ENCODE measurements at places on chromosomes 5 and 9. TPM values are rescaled to one million over a fixed set of nuclear protein-coding genes. Genes with fewer than 3 reads are reported as not detected.
A peak's percentile ranks its signal among the peaks of the same experiment; 100 is the strongest.

Gene MAMDC2
- not detected for total RNA-seq

Gene NMRK1
- total RNA-seq, result 41.0 TPM

Gene GADD45G
- 6.0 TPM for total RNA-seq

Gene CCDC107
- total RNA-seq, result 9.5 TPM

Gene PCDHGA3
- not detected for total RNA-seq

Gene PCDHGC5
- not detected for total RNA-seq

DNA sequence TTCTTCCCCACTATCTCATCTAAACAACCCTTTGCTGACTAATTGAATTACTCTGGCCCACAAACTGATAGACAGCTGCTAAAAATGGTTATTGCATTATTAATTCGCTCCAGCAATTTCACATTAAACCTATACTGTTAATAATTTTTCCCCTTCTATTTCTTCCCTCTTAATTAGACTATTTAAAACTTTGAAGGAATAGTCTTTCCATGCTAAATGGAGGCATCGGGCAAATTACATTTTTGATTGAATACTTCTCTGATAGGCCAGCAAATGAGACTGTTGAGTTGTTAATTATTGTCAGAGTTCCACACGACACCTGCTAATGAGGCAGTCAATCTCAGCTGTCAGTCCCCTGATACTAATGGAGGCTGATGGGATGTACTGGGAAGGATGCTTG is 242.5 kb downstream of the TRIM32 start:
- no peaks in the 10 kb centered on the region for H3K36me3 ChIP-seq
- DNase-seq, result no peak
- no peak overlapping the region for H3K27ac ChIP-seq
- no peaks in the 10 kb centered on the region for H3K4me1 ChIP-seq
- no peak overlapping the region for H3K4me3 ChIP-seq

DNA sequence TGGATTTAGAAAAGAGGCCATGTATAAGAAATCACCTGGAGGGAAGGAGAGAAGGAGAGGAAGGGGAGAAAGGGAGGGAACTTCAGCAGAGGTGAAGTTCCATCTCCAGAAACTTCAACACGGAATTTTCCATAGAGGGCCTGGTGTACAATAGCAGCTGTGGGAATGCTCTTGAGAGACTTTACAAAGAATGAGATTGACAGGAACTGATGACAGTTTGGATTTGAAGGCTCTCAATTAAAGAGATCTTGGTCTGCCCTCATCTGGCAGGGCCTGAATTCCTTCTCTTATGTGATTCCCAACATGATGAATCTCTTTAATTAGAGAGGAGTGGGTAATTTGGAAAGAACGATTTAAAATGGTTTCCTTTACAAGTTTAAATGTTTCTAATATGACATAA is 143.5 kb downstream of the MLLT3 start:
- H3K27ac ChIP-seq, result peak overlapping the region; percentile 73
- H3K4me1 ChIP-seq, result peaks cover 46% of the 10 kb centered on the region
- no peaks in the 10 kb centered on the region for H3K27me3 ChIP-seq
- no peak for DNase-seq
- H3K36me3 ChIP-seq, result no peaks in the 10 kb centered on the region

- no peak overlapping the region for H3K4me3 ChIP-seq
- DNase-seq, result no peak
- no peaks in the 10 kb centered on the region for H3K36me3 ChIP-seq
- no peaks in the 10 kb centered on the region for H3K27me3 ChIP-seq
- no peak overlapping the region for H3K27ac ChIP-seq
Observed at GRCh38 chr5:107224272-107224671, 446.5 kb downstream of the EFNA5 start.

DNA sequence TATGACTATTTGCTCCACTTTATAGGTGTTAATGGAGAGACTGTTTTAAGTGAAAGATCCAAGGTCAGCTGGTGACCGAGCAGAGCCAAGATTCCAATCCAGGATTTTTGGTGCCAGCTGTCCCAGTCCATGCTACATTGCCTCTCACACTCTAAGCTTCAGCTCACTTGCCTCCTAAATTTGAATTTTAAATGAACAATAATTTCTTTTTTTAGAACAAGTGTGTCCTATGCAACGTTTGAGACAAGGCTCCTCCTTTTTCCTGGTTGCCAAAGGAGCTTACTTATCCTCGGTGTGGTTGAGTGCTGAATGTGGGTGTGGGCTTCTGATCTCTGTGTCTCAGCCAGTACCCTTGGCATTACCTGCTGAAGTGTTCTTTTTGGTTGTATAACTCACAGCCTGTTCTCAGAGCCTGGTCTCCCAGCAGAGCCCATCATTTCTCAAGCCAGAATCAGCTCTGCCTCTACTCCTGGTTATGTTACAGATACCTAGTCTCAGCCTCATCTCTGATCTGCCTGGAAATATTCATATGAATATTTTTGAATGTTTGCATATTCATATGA is 4.0 kb upstream of the PRRC1 start:
- H3K27me3 ChIP-seq, result peaks cover 18% of the 10 kb centered on the region
- H3K36me3 ChIP-seq, result peaks cover 2% of the 10 kb centered on the region
- H3K27ac ChIP-seq, result no peak overlapping the region
- H3K4me3 ChIP-seq, result no peak overlapping the region
- H3K4me1 ChIP-seq, result peaks cover 4% of the 10 kb centered on the region

DNA sequence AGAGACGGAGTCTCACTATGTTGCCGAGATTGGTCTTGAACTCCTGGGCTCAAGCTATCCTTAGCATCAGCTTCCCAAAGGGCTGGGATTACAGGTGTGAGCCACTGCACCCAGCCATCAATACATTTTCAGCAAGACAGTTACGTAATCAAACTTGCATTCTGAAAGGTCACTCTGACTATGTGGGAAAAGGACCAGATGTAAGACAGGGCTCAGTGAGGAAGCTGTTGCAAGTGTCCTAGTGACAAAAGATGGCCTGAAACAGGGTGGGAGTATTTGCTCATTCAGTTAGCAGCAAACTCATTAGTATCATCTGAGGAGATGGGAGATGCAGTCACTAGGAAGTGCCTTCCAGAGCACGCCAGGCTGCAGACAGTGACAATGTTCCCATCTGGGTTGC is 16.9 kb downstream of the MED27 start:
- H3K36me3 ChIP-seq, result peaks cover 15% of the 10 kb centered on the region
- H3K27me3 ChIP-seq, result no peaks in the 10 kb centered on the region
- H3K4me3 ChIP-seq, result no peak overlapping the region
- no peak overlapping the region for H3K27ac ChIP-seq

- H3K27ac ChIP-seq, result no peak overlapping the region
- H3K4me3 ChIP-seq, result no peak overlapping the region
- peaks cover 7% of the 10 kb centered on the region for H3K27me3 ChIP-seq
- H3K36me3 ChIP-seq, result no peaks in the 10 kb centered on the region
- no peak for DNase-seq
Observed at GRCh38 chr9:98804083-98804482, 3.4 kb upstream of the GALNT12 start.

- no peaks in the 10 kb centered on the region for H3K27me3 ChIP-seq
- H3K36me3 ChIP-seq, result peaks cover 5% of the 10 kb centered on the region
Observed at GRCh38 chr5:148394587-148395019, 10.8 kb downstream of the FBXO38 start.

DNA sequence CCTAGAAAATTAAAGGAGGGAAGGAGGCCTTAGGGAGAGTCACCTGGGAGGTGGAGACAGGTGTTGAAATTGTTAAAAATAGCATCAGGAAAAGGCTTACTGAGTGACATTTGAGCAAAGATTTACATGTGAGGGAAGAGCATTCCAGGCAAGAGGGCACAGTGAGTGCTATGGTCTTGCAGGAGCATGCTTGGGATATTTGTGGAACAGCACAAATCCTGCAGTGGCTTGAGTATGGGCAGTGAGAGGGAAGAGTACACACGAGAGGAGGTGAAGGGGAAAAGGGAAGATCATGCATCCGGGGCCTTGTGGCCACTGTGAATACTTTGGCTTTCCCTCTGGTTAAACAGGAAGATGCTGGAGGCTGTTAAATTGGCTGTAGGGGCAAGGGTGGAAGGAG is 36.6 kb downstream of the ACER2 start:
- H3K27me3 ChIP-seq, result no peaks in the 10 kb centered on the region
- peaks cover 15% of the 10 kb centered on the region for H3K4me1 ChIP-seq
- H3K36me3 ChIP-seq, result no peaks in the 10 kb centered on the region
- no peak overlapping the region for H3K4me3 ChIP-seq

- H3K4me1 ChIP-seq, result peaks cover 25% of the 10 kb centered on the region
- DNase-seq, result no peak
- peak overlapping the region; percentile 85 for H3K27ac ChIP-seq
- peaks cover 1% of the 10 kb centered on the region for H3K36me3 ChIP-seq
- H3K4me3 ChIP-seq, result peak overlapping the region; percentile 78
Observed at GRCh38 chr5:171309276-171310211, 496 bp downstream of the TLX3 start.

GRCh38 chr5:54833590-54833989 is 151.8 kb downstream of the ESM1 start:
- no peak for DNase-seq
- no peaks in the 10 kb centered on the region for H3K36me3 ChIP-seq
- H3K4me3 ChIP-seq, result no peak overlapping the region
- H3K27me3 ChIP-seq, result peaks cover 14% of the 10 kb centered on the region
- no peaks in the 10 kb centered on the region for H3K4me1 ChIP-seq

- no peaks in the 10 kb centered on the region for H3K36me3 ChIP-seq
- H3K4me1 ChIP-seq, result no peaks in the 10 kb centered on the region
- DNase-seq, result no peak
- no peak overlapping the region for H3K4me3 ChIP-seq
- H3K27me3 ChIP-seq, result peaks cover 58% of the 10 kb centered on the region
Observed at GRCh38 chr5:72477644-72478043, 29.6 kb downstream of the ZNF366 start.

- peaks cover 5% of the 10 kb centered on the region for H3K4me1 ChIP-seq
- no peak overlapping the region for H3K27ac ChIP-seq
- H3K27me3 ChIP-seq, result no peaks in the 10 kb centered on the region
- no peak for DNase-seq
Observed at GRCh38 chr9:9612755-9613154, 1000.0 kb downstream of the PTPRD start.

DNA sequence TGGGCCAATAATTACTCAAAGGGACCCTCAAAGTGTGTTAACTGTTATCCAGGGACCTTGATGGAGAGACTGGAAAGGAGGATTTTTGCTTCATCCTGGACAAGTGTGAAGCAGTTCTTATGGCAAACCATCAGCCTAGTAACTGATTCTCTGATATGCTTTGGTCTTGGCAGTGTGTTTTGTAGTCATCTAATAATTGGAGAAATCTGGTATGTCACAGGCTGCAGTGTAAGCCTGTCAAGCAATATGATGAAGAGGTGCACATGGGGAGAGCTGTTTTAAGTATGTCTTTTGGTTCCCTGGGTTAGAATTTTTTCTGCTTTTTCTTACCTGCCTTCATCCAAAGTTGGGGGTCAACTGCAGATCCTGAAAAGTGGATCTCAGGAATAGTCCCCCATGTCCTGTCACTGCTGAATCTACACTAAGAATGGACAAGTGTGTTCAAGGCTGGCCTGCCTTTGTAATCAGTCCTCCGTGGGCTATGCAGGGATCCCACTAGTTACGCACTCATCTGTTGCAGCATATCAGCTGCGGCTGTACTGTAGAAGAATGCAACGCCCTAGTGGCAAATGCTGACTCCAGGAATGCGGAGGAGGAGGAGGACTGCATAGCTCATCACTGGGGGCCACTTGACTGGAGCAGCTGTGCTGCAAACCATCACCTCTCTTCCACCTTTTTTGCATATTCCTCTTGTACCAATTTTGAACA is 1.9 kb downstream of the SPTAN1 start:
- no peak overlapping the region for H3K4me3 ChIP-seq
- H3K27ac ChIP-seq, result no peak overlapping the region
- no peaks in the 10 kb centered on the region for H3K27me3 ChIP-seq
- peaks cover 26% of the 10 kb centered on the region for H3K4me1 ChIP-seq

Data from activated T-cell treated with anti-CD3 and anti-CD28 coated beads, Interleukin-2, amount 50 U/mL, for 72 hours (primary cell).